ENCODE measurements at places on chromosomes 16 and 17.

GRCh38 chr16:3180445-3180878 is 7.5 kb upstream of the OR1F1 start:
- DNase-seq: no peak

GRCh38 chr16:57998486-57998885 is 2.0 kb downstream of the ZNF319 start:
- no peak for DNase-seq

GRCh38 chr16:30567991-30568638 is 3.4 kb downstream of the ZNF688 start:
- peak; percentile 38 for DNase-seq

GRCh38 chr17:75694536-75694935 is 26.7 kb upstream of the ITGB4 start:
- DNase-seq: no peak

DNA sequence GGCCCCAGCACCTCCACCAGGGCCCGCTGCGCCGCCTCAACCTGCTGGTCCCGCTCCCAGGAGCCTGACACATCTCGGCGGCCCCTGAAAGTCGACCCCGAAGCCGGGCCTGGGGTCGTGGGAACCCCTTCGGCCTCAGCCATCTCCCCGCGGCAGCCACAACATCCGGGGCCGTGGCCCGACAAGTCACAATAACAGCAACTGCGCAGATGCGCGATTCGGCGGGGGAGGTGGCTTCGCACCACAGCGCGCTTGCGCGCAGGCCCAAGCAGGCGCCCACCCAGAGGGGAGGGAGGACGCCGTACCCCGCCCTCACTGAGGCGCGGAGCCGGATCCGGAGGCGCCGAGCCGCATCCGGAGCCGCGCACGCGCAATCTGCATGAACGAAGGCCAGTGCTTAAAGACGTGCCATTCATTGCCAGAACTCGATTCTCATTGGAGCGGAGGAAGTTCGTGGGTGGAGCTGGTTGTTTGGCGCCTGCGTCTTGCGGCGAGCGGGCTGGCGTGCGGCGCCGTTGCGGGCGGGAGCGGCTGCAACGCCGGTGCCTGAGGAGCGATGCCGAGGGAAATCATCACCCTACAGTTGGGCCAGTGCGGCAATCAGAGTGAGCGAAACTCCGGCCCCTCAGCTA is at the start of the genes RETREG3 and TUBG1:
Gene RETREG3 (minus strand): TSS at position 193 of the 632 bp plus-strand sequence. CDS start 50 bp downstream, at position 143.
Gene TUBG1 (plus strand): TSS at position 502 of the 632 bp plus-strand sequence. CDS start 55 bp downstream, at position 557.
- peak; percentile 98 for DNase-seq

DNA sequence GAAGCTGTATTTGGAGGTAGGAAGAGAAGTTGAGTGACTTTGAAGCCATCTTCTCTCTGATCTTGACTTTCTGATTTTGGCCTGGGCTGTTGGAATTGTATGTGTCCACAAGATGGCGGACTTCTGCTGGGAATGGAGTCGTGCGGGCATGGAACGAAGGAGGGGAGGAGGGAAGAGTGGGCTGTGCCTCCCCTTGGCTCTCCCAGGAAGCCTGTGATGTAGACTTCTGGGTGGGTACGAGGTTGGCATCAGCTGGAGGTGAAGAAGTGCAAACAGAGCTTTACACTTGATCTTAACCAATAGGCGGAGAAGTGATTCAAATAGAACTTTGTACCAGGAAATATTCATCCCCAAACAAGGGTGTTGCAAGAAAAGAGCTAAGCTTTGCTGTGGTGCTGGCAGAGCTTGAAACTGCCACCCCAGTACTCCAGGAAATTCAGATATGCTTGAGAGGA is 7.4 kb upstream of the TMEM220 start:
- peak; percentile 18 for DNase-seq

DNA sequence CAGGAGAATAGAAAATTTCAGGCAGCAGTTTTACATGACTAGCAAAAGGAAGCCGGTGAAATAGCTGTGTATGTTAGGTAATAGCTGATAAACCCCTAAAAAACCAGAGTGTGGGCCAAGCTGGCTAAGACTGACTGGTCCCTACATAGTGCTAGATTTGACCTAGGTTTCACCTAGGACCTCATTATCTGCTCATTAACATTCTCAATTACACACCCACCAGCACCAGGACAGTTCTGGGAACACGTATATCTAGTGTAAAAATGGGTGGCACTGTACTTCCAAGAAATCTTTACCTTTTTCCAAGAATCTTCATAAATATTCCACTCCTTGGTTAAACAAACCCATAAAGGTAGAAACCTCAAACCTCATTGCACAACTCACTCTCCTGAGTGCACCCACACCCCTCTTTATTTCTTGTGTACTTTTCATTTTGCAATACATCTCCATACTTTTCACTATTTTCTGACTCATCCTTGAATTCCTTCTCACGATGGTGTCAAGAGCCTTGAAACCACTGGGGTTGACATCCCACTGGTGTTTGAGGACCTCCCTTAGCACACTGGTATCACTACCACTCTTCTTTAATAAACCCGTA is 262.7 kb upstream of the KCNJ16 start:
- no peak for DNase-seq

DNA sequence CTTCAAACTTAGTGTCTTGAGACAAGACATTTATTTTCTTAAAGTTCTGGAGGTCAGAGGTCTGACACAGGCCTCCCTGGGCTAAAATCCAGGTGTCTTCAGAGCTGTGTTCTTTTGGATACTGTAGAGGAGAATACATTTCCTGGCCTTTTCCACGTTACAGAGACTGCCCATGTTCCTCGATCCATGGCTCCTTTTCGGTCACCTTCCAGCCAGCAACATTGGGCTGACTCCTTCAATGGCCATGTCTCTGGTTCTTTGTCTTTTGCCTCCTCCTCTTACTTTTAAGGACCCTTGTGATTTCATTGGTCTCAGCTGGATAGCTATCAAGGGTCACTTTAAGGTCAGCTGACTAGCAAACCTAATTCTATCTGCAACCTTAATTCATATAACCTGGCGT is 212.4 kb downstream of the WWOX start:
- no peak for DNase-seq

DNA sequence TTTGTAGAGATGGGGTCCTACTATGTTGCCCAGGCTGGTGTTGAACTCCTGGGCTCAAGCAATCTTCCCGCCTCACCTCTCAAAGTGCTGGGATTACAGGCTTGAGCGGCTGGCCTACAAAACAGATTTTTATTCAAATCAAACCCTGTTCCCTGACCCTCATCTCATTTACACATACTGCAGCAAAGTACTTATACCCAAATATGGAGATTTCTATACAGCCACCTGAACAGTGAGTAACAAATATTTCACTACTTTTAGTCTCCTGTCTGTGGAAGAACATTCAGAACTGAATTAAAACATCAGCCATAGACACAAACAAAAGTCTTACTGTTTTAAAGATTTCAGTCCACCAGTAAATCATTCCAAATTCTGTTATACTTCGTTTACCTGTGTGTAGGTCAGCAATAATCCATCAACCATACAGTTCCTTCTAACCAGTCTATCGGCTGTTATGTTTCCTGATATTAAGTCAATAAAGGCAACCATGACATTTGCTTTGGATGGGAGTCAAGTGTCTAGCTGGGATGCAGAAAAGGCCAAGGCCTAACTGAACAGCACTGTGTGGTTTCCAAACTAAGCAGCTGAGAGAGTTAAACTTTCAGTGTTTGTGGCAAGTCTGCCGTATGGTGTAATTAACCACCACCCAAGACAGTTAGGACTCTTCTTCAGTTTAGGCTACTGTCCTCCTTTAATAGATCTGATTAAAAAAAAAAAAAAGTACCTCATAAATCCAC is 22.3 kb downstream of the ERN1 start:
- no peak for DNase-seq

- no peak for DNase-seq
Observed at GRCh38 chr16:86157616-86158247, 258.8 kb downstream of the IRF8 start.

DNA sequence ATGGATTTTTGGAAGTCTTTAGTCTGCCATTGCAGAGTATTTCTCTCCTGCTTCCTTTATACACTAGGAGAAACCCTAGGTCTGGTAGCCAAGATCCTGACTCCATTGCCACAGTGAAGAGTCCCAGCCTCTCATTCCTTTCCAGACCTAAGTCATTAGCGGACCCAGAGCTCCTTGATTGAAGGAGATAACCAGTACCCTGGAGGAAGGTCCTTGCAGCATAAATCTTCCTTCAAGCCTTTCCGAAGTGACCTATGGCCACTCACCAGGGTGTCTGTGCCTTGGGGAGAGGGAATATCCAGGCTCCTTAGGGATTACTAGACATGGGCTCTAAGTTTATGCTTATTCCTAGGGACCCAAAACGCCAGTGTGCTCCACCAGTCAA is 35.8 kb downstream of the BCL7C start:
- DNase-seq: no peak

GRCh38 chr16:17467923-17468540 is 2.7 kb downstream of the XYLT1 start:
- peak; percentile 57 for DNase-seq

GRCh38 chr16:19767497-19767896 is 49.4 kb downstream of the IQCK start:
- DNase-seq: no peak

- no peak for DNase-seq
Observed at GRCh38 chr16:15639061-15639568, 3.8 kb downstream of the MARF1 start.

DNA sequence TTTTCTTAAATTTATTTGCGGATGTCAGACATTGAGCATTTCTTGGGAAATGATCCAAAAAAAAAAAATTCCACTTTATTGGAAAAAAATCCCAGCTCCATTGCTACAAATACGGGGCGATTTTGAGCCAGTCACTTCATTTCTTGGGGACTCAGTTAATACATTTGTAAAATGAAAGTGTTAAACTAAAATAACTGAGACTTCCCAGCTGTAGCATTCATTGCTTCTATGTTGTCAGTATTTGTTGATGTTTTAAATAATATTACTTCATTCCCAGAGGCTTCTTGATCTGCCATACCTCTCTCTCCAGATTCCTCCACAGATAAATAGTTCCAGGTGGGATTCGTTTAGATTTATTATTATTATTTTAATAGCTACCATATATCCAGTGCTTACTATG is 77.1 kb upstream of the HS3ST3A1 start:
- no peak for DNase-seq

DNA sequence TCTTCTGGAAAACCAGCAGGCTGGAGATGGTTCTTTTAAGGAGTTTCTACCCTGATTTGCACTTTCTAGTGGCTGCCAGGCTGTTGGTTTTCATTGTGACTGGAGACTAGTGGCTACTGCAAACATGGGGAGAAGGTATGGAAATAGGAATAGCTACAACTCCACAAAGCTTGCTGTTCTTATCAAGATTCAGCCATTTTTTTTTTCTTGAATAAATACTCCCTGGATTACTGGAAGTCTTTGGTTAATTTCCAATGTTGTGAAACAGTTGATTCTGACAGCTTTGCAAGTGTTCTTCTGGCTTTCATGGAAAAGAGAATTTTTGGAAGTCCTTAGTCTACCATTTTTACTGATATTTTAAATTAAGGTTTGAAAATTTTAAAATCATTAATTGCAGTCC is 277.7 kb downstream of the HS3ST3A1 start:
- DNase-seq: no peak

- no peak for DNase-seq
Observed at GRCh38 chr17:58475985-58476384, 12.2 kb downstream of the HSF5 start.

- DNase-seq: no peak
Observed at GRCh38 chr17:27473748-27474609, 17.7 kb downstream of the KSR1 start.

DNA sequence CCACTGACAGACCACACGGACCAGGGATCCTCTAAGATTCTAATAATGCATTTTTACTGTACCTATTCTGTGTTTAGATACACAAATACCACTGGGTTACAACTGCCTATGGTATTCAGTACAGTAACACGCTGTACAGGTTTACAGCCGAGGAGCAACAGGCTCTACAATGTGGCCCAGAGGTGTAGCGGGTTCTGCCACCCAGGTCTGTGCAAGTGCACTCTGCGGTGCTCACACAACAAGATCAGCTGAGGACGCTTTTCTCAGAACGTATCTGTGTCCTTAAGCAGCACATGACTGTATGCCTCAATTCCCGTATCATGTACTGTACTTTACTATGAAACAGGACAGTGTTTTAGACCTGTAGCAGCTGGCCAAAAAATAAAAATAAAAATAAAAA is 6.5 kb downstream of the ZCCHC14 start:
- DNase-seq: no peak

- no peak for DNase-seq
Observed at GRCh38 chr16:19549673-19550072, 5.8 kb upstream of the VPS35L start.

DNA sequence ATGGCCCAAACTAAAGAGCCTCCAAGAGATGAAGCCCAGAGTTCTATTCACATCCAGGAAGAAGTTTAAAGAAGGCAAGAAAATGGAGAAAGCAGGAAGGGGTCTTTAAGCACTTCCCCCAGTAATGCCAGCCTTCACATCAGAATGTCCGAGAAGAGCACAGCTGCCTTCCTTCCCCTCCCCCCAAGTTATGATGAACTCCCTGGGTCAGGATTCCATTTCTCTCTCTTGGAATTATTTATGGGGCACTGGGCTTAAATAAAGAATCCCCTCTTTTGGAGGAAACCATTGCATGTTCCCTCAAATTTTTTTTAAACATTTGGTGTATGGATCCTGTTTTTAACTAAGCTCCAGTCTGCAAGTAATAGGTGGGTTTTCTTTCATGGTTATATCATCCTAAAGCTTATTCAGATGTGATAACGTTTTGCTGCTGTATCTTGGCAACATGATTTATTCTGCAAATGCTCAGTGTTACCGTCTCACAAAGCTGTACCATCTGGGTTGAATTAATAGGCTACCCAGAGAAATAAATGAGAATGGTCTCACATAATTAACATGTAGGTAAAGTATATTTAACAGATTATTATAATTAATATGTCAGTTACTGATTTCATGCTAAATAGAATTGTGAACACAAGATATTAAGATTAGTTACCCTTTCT is 160.9 kb upstream of the TOX3 start:
- DNase-seq: no peak

- no peak for DNase-seq
Observed at GRCh38 chr16:89482150-89482816, 8.1 kb downstream of the ANKRD11 start.

- DNase-seq: no peak
Observed at GRCh38 chr17:47242648-47243047, 11.0 kb upstream of the ITGB3 start.

DNA sequence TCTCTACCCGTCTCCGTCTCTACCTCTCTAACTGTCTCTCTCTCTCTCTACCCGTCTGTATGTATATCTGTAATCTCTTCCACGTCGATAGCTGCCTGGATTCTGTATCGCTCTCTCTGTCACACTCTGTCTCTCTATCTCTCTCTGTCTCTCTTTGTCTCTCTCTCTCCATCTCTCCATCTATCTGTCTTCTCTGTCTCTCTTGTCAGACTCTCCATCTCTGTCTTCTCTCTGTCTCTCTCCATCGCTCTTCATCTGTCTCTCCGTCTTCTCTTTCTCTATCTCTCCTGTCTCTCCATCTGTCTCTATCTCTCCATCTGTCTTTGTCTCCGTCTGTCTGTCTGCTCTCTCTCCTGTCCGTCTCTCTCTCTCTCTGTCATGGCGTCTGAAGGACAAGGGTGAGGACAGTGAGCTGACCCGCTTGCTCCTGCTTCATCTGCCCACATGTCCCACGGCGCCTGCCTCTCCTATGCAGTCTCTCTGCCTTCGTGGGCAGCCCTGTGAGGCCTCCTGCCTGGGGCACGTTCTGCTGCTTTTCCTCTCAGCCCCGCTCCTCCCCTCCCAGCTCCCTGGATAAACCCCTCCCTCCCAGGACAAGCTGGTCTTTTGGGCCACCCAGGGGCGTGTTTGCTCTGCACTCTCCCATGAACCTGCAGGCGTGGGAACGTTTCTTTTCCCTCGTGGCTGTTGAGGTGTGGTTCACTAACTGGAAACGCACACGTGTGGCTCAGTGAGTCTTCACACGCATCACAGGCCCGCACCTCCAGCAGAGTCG is 18.9 kb downstream of the ACSF3 start:
- DNase-seq: no peak

GRCh38 chr16:85984947-85985451 is 86.0 kb downstream of the IRF8 start:
- no peak for DNase-seq
